A549 treated with AZD2906 at 1 μM for 4 hours (cell line): ENCODE measurements at places on chromosomes 7 and 10. TPM values are rescaled to one million over a fixed set of nuclear protein-coding genes. Genes with fewer than 3 reads are reported as not detected.

The MSMB gene
- total RNA-seq, result not detected in 5 replicates

The ELAPOR2 gene
- total RNA-seq, result 0.01 to 0.19 TPM (median 0.08 TPM) in 4 of 5 replicates, not detected in the other

The TMEM72 gene
- total RNA-seq, result not detected in 5 replicates

The C7orf57 gene
- 0.29 to 0.35 TPM (median 0.33 TPM) in 5 replicates for total RNA-seq

The LRRN3 gene
- not detected in 5 replicates for total RNA-seq

The ZNF853 gene
- 1.9 to 2.8 TPM (median 2.5 TPM) in 5 replicates for total RNA-seq

The IL6 gene
- total RNA-seq, result 0.59 to 1.3 TPM (median 1.2 TPM) in 5 replicates

The SPDYE9 gene
- not detected in 5 replicates for total RNA-seq

The KEL gene
- total RNA-seq, result 0.08 TPM in 1 of 5 replicates, not detected in the others

The TSPAN33 gene
- total RNA-seq, result 4.5 to 6.2 TPM (median 5.9 TPM) in 5 replicates

The ZNF239 gene
- 2.0 to 2.1 TPM (median 2.0 TPM) in 5 replicates for total RNA-seq

The STEAP2 gene
- 3.0 to 4.2 TPM (median 3.9 TPM) in 5 replicates for total RNA-seq

The ZC3HAV1L gene
- 4.0 to 8.5 TPM (median 6.5 TPM) in 5 replicates for total RNA-seq

The INHBA gene
- 0.23 to 0.66 TPM (median 0.41 TPM) in 5 replicates for total RNA-seq

The GIMAP6 gene
- total RNA-seq, result not detected in 5 replicates

The ITIH5 gene
- 0.05 to 0.09 TPM (median 0.06 TPM) in 5 replicates for total RNA-seq
